Renal pelvis (tissue), 12 donors: ENCODE measurements at places on chromosomes 12 and 14.

- no peak for DNase-seq
Measured at GRCh38 chr14:75911883-75912282, 69.9 kb downstream of the TGFB3 start.

- no peak for DNase-seq
Measured at GRCh38 chr12:112422531-112422930, 3.8 kb downstream of the PTPN11 start.

DNA sequence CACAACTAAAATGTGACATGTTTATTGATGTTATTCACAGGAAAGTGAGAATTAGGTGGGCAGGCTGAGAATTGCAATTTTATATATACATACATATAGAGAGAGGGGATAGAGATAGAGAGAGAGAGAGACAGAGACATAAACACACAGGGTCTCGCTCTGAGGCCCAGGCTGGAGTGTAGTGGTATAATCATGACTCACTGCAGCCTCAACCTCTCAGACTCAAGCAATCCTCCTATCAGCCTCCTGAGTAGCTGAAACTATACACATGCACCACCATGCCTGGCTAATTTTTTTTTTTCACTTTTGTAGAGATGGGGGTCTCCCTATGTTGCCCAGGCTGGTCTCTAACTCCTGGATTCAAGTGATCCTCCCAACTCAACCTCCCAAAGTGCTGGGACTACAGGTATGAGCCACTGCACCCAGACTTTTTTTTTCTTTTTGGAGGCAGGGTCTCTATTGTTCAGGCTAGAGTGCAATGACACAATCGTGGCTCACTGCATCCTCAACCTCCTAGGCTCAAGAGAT lies 49.1 kb downstream of the R3HDM2 start:
- no peak for DNase-seq

DNA sequence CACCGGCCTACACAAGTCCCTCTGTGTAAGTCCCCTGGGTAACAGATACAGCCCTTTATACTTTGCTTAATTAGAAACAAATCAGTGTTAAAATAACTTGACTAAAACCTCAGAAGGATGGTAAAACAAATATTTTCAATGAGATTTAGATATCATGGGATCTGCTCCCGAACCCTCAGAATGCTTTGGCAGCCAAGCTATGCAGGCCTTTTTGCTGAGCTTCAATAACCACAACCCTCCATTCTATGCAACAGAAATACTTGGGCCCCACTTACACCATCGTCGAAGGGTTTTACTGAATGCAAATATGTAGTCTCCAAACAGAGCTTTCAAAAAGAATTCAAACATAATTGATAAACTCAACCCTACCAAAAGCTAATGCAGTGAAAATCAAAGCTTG lies 29.3 kb upstream of the PITPNM2 start:
- no peak for DNase-seq

- DNase-seq: peak; percentile 36
Measured at GRCh38 chr12:118103201-118103600, 610 bp downstream of the VSIG10 start.

DNA sequence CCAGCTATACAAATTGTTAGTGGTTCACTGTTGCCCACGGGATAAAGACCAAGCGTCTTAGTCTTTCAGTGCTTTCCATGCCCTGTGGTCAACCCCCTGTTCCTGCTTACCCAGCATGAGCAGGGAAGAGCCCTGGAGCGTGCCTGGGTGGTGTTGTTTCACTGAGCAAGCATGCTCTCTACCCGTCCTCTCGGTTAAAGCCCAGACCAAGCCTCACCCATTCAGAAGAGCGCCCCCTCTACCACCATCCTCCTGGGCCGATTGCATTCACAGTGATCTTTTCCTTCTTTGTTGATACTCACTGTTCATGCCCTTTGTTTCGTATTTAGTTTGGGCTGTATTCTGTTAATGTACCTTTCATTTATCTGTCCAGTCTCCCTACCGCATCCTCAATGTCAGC lies 25.1 kb downstream of the DYRK4 start:
- no peak for DNase-seq

DNA sequence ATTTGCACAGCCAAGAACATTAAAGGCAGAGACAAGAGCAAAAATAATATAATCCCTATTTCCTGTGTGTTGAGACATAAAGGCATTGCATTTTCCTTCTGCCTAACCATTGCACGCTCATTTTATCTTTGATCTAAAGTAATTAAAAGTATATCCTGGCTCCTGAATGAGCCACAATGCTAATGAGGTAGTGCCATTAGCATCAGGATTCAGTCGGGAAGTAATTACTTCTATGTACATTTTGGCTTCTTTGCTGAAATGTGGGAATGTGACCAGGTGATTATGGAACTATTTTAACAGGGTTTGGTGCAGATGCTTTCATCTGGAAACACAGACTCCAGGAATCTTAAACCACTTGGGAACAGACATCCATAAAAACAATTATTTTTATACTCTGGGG lies 77.4 kb downstream of the TMTC1 start:
- DNase-seq: no peak

DNA sequence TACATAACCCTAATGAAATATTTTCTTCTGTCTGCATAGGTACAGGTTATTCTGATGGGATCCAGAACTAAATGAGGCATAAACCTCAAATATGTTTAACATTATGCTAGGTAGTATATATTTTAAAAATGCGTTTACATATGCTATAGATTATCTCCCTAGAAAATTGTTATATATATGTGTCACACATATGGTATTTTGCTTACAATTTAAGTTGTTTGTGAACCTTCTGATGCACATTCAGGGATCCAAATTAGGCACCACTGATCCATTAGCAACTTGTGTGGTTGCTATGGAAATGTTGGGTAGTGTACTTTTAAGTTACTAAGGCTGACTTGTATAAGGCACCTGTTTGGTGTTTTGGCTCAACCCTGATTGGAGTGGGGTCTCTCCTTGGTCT lies 456.7 kb downstream of the AEBP2 start:
- DNase-seq: no peak

DNA sequence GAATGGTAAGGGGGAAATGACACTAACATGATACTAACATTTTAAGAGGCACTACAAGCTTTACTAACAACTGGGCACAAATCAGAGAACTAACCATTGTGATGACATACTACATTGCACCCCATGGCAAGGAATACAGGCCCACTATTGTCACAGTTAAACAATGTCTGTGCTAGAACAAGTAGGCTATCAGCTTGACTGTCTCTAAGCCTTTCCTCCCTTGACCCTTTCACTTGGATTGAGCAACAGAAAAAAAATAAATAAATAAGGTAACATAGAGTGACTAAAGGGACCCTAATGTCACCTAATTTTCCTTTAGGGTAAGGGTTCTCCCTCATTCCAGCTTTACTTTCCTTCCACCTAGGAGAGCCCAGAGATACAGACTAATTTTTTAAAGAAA lies 4.4 kb downstream of the SLC38A2 start:
- no peak for DNase-seq

- no peak for DNase-seq
Measured at GRCh38 chr14:100419856-100420255, 96.7 kb downstream of the SLC25A47 start.

DNA sequence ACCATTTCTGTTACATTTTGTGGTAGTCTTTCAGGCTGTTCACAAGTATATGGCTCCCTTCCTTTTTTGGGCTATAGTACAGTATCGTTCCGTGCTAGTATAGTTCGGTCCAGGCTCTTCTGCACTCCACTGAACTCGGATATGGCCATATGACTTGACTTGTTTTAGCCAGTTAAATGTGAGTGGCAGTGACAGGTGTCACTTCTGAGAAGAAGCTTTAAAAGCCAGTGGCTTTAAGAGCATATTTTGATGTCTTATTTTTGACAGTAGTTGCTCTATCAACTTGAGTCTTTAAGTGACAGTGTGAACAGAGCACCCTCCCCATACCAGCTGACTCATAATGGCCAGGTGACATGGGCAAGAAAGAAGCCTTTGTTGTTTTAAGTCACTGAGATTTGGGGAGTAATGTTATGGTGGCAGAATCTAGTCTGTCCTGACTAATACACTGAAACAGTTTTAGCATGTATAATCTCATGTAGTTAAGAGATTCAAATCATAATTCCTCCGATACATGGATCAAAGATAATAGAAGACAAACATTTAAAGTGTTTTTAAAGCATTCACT lies 64.6 kb downstream of the ANO4 start:
- DNase-seq: no peak

DNA sequence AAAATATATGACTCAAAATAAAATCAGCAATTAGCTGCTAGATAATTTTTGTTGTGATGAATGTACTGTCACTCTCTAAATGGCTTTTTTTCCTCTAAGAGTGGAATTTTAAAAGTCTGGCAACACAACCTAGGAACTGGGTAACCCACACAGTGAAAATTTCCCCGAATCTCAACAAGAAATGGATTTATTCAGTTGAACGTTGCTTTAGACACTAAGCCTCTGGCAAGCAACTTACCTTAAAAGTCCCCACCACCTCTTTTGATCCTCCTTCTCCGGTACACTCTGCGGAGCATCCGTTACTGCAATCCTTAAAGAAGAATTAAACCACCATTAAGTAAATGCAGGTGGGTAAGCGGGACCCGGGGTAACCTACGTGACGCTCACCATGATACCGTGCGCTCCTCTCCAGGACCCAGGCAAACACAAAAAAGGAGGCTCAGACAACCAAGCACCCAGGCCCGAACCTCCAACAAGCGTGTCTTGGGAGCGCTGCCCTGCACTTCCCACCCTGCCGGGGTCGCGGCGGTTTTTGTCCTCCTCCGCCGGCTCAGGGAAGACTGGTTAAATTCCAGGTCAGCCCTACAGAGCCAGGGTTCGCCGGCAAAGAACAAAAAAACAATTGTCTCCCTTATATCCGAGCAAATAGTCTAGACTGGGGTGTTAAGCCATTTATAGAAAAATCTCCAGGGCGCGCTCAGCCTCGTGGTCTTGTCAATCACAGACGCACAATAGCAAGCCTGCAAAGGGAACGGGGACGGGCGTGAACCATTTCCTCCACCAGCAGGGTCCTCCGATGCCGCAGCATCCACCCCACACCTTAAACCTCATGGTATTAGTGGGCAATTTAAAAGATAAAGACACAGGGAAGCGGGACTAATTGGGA lies 47.1 kb downstream of the BCAT1 start:
- DNase-seq: no peak

GRCh38 chr14:55381561-55381960 lies 30.1 kb downstream of the ATG14 start:
- DNase-seq: no peak

DNA sequence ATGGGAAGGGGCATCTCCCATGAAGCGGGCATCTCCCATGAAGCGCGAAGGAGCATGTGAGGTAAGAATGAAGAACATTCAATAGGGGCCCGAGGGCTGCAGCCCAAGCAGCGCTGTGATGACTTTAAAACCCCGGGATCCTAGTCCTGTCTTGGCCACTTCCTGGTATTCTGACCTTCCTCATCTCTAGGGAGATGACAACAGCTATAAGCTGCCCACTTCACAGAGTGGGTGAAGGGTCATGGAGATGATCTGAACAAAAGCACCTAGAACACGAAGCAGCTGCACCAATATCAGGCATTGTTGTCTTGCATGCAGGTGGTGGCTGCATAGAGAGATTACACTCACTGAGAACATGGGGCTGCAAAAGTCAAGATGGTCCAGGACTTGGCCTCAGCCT lies 64.5 kb downstream of the SPTB start:
- no peak for DNase-seq

GRCh38 chr12:40105265-40105514 lies 691 bp downstream of the SLC2A13 start:
- DNase-seq: no peak

- DNase-seq: no peak
Measured at GRCh38 chr14:23665302-23666016, 29.3 kb downstream of the DHRS2 start.
